H9 (cell line): ENCODE measurements at places on chromosomes 6 and 20.

DNA sequence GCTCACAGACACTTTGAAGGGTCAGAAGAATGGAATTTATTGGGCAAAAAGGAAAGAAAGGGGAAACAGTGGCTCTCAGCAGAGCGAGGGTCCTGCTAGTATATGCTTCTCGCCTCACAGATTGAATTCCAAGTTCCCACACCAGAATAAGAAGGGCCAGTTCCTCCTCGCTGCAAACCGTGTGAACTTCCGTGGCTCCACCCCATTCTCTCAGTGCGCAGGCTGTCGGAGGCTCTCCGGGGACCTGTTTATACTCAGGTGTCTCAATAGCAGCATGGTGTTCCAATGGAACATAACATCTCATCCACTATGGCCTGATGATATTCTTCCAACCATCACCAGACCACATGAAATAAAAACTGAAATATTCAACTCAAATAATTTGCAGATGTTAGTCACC, 4.6 kb downstream of the SAMD3 start:
- DNase-seq = no peak

- no peak for DNase-seq
Measured at GRCh38 chr20:62489186-62489931, 13.6 kb upstream of the GATA5 start.

GRCh38 chr6:149063468-149063867, 254.0 kb upstream of the TAB2 start:
- DNase-seq = no peak

DNA sequence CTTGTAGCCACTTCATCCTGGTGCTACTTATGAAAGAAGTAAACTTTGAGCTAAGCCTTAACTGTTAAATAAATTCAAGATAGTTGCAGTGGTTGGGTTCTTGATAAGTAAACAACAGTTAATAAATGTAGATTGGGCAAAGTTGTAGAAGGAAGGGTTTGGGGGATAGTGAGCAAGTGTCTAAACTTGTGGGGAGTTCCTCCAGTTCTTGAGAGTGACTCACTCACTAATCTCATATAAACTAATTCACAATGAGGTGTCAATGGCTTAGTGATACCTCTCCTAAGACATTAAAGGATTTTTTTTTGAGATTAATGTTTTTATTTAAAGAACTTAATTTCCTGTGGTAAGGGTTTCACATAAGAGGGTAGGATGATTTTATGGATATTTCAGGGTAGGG, 507.4 kb downstream of the BMP2 start:
- no peak for DNase-seq

- no peak for DNase-seq
Measured at GRCh38 chr6:74318738-74319137, 622.7 kb downstream of the CD109 start.

- peak; percentile 76 for DNase-seq
Measured at GRCh38 chr20:24994470-24995368, 2.2 kb upstream of the APMAP start.

- no peak for DNase-seq
Measured at GRCh38 chr6:37675606-37676005, 22.1 kb downstream of the MDGA1 start.

DNA sequence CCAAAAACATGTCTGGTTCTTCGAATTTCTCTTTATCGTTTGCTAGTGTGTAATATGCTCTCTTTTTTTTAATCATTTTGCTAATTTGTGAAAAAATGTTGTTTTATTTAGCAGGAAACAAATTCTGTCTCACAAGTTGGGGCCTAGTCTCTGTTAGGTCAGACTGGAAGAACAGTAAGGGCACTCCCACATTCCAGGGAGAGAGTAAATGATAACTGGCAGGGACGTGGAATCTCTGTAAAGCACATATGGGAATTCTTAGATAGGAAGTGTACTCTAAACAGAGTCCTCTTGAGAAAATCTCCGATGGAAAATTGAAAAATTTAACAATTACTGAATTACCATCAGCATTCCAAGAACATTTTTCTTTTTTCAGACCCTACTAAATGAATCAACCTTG, 16.4 kb upstream of the CCDC28A start:
- no peak for DNase-seq

- no peak for DNase-seq
Measured at GRCh38 chr6:119552021-119552420, 202.5 kb upstream of the MAN1A1 start.

GRCh38 chr20:1462834-1463233, 3.8 kb downstream of the NSFL1C start:
- no peak for DNase-seq

DNA sequence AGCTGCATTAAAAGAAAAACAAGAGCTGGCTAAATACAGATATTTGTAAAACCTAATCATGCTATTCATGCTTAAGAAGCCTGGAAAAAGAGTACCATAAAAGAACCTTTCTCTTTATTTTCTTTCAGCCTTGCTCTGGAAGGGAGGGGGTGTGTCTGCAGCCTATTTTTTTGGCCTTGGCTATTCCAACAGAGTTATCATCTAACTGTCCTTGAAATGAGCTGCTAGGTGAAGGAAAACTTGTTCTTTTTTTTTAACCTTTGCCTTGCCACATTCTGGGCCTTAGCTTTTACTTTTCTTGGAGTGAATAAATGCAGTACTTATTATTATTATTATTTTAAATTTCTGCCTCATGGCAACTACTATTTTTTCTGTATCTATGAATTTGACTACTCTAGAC, 224.9 kb upstream of the SYNCRIP start:
- DNase-seq = no peak

- no peak for DNase-seq
Measured at GRCh38 chr6:16126056-16126455, 2.8 kb upstream of the MYLIP start.

GRCh38 chr6:144912474-144912873, 627.3 kb downstream of the UTRN start:
- DNase-seq = no peak

- DNase-seq = no peak
Measured at GRCh38 chr6:149237464-149237863, 80.0 kb upstream of the TAB2 start.

DNA sequence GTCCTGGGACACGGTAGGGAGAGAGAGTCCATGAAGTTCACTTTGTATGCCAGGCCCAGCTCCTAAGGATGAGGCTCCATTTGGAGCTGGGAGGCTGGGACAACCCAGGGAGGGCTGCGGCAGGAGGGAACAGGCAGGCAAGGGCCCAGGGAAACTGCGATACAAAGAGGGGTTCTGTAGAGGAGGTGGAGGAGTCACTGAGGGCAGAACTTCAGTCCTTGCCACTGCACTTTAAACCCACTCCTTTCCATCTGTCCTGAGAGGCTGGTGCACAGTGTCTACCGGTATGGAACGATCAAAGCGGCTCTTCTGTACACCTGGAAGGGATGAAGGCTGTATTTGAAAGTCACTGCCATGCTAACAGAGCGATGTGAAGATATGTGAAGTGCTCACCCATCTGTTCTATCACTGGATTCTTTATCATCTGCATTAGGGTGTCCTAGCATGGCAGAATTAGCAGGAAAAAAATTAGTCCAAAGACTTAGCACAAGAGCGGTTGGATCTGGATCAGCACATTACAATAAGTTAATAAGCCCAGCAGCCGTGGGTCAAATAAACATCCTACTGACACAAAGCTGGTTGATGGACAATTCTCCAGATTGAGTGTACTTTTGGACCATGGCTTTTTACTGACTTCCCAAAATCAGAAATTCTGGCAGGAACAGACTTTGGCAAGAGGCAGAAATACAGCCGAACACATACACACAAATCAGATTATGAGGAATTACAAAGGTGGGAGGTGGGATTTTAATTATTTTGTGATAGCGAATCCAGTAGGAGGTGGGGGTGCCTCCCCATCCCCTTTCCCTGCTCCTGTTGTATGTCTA, 20.9 kb upstream of the ZFAND3 start:
- DNase-seq = no peak

DNA sequence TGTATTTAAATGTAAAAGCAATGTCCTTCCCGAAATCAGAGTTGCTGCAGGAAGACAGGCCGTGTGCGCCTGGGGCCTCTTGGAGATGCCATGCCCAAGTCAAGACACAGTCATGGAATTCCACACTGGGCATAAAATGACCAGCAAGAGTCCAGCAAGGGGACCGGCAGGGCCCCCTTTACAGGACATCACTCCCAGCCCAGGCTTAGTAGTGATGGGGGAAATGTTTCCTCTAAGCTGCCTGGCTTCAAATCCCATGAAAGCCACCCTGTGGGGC, 1.9 kb upstream of the PPP1R3G start:
- DNase-seq = no peak

DNA sequence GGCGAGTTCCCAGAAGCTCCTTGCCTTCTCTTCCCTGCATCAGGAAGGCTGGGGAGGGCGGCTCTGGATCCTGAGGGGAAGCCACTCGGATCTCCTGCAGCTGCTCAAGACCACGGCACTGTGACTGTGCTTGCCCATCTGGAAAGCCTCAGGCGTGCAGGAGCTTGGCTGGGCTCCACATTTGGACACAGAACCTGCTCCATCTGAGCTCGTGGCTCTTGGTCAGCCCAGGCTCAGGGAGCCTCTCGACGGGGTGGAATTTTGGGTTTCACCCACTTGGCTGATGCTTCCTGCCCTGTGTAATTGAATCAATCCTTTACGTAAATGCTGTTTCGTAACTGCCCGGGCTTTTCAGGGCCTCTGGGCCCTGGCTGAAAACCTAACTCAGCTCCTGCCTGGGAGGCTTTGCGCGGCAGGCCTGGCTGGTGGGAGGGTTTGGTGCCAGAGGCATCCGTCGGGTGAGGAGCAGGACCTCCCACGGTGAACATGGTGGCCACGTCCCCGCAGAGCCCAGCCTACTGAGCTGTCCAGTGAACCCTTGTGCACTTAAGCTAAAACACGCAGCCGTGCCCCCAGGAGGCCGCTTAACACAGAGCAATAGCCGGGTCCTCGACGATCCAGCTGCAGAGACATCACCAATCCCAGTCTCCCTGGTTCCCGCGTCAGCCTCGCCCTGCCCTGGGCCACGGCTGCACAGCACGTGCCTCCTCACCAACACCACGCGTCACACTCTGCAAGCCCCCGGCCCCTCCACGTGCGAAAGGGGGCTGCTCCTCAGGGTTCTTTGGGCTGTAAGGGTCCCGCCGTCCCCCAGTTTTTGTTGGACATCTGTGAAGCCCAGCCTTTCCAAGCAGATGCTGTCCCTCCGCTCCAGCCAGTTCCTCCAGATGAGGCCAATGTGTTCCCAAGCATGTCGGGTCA, 241.0 kb downstream of the DLL1 start:
- DNase-seq = no peak

DNA sequence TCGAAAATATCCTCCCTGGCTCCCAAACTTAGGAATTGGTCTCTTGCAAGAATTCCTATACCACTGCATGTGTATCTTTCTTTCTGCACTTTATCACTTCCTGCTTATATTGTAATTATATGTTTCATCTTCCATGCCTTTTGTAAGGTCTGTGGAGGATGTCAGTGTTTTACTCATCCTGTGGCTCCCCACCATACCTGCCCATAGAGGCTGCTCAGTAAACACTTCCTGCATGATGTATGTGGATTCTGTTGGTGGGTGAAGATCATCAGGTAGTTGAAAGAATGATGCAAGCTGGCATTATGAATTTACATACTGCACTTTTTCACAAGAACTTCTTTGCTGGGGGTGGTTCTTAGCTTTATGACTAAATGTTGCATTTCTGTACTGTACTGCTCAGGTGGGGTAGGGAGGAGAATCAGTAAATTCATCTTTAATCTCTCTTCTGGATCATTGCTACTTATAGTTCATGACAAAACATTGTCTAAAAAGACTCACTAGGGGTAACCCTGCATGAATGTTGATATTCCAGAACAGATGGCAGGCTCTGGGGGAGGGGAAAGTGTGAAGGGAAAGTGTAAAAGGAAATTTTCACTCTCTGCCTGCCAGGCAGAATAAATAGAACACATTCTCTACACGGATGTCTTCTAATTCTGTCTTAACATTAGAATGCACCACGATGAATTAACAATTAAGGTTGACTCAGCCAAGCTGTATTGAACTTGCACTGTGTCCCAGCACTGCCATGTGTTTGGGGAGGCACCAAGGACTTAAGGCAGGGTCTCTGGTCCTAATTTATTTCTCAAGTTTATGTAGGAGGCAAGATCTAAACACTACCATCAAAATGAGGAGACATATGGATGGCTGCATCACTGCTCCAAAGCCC, 36.0 kb upstream of the KLHL31 start:
- no peak for DNase-seq

DNA sequence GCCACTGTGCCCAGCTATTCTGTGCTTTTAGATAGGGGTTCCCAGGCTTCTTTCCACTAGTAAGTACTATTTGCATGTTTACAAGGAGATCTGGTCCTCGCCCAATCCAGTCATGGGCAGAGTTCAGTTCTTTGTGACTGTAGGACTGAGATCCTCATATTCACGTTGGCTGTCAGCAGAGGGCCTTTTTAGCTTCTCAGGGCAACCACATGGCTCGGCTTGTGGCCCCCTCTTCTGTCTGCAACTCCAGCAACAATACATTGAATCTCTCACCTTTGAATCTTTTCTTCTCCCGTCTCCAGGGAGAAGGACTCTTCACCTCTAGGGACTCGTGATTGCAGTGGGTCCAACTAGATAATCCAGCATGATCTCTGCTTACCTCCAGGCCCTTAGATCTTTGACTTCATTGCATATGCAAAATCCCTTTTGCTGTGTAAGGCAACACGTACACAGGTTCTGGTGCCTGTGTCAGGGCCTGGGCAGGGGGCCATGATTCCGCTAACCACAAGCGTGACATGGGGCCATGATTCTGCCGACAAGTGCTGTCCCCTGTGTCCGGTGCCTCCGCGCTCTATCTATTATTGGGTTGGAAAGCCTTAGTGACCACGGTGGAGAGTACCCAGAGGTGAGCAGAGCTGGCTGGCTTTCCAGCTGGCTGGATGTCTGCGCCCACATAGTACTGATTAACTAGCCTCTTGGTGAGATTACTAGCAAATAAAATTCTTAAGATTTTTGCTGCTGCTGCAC, 5.1 kb downstream of the CCR6 start:
- DNase-seq = no peak

GRCh38 chr6:51562198-51562597, 525.2 kb downstream of the PKHD1 start:
- no peak for DNase-seq

DNA sequence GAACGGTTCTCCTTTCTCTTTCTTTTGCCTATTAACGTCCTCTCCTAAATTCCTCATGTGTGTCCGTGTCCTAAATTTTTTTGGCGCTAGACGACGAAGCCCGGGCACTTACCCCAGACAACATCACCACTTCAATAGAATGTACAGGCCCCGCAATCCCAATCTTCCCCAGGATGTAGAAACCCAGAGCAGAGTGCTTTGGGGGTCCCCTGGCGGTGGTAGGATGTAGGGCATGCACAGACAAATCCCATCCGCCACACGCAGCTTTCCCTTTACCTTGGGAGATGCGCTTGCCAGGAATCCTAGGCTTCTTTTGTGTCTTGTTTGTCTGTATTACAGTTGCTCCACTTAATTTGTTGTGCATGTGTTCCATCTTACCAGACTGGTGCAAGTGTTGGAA, 417.3 kb upstream of the ARID1B start:
- DNase-seq = peak; percentile 81

- DNase-seq = no peak
Measured at GRCh38 chr6:40936818-40937251, 102.2 kb downstream of the UNC5CL start.

- DNase-seq = no peak
Measured at GRCh38 chr20:5095931-5096330, 23.8 kb downstream of the PCNA start.

- DNase-seq = no peak
Measured at GRCh38 chr6:89024456-89024855, 56.1 kb upstream of the PNRC1 start.

GRCh38 chr6:7006515-7007191, 101.1 kb upstream of the RREB1 start:
- DNase-seq = no peak
